ENCODE measurements at places on chromosomes 1 and 21. TPM values are rescaled to one million over a fixed set of nuclear protein-coding genes. Genes with fewer than 3 reads are reported as not detected.

WNT4 gene
- under 0.01 TPM for total RNA-seq

RGS1 gene
- not detected for total RNA-seq

RAP1GAP gene
- total RNA-seq = under 0.01 TPM

HNRNPCL4 gene
- not detected for total RNA-seq

F13B gene
- total RNA-seq = not detected

OR2T29 gene
- total RNA-seq = not detected

STUM gene
- not detected for total RNA-seq

C1QA gene
- total RNA-seq = 0.13 TPM

RNU1-1 gene
- 565 TPM for total RNA-seq

ECM1 gene
- total RNA-seq = 22.4 TPM

PLEKHA6 gene
- total RNA-seq = 1.5 TPM

FMO2 gene
- 0.62 TPM for total RNA-seq

PTAFR gene
- not detected for total RNA-seq

OR2AK2 gene
- total RNA-seq = not detected

A3GALT2 gene
- not detected for total RNA-seq

RGS4 gene
- total RNA-seq = 628 TPM

ZNF648 gene
- not detected for total RNA-seq

S100A6 gene
- 2,797 TPM for total RNA-seq

DTL gene
- total RNA-seq = 11.4 TPM

PLA2G2C gene
- not detected for total RNA-seq

GCSAML gene
- total RNA-seq = not detected

TRIM62 gene
- 3.4 TPM for total RNA-seq

FOXO6 gene
- total RNA-seq = 0.06 TPM

LIN28A gene
- total RNA-seq = not detected

CDC20 gene
- total RNA-seq = 27.0 TPM

VANGL2 gene
- not detected for total RNA-seq

NOS1AP gene
- total RNA-seq = not detected

HCRTR1 gene
- total RNA-seq = 0.26 TPM

S100A3 gene
- total RNA-seq = 13.3 TPM

AQP10 gene
- under 0.01 TPM for total RNA-seq

SLC19A2 gene
- 9.4 TPM for total RNA-seq

FMO1 gene
- total RNA-seq = not detected

TLCD4 gene
- 0.99 TPM for total RNA-seq

ABCG1 gene
- total RNA-seq = 2.1 TPM

KRTAP19-5 gene
- not detected for total RNA-seq
